ENCODE measurements at places on chromosomes 1 and 21.
A peak's percentile ranks its signal among the peaks of the same experiment; 100 is the strongest.

DNA sequence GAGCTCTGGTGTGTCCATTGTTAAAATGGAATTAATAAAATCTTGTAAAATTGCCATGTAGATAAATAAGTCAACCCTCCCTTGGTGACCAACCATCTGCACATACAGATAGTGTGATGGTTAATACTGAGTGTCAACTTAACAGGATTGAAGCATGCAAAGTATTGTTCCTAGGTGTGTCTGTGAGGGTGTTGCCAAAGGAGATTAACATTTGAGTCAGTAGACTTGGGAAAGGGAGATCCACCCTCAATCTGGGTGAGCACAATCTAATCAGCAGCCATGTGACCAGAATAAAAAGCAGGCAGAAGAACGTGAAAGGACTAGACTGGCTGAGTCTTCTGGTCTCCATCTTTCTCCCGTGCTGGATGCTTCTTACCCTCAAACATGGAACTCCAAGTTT, 174.8 kb downstream of the LTN1 start:
- no peak for DNase-seq

DNA sequence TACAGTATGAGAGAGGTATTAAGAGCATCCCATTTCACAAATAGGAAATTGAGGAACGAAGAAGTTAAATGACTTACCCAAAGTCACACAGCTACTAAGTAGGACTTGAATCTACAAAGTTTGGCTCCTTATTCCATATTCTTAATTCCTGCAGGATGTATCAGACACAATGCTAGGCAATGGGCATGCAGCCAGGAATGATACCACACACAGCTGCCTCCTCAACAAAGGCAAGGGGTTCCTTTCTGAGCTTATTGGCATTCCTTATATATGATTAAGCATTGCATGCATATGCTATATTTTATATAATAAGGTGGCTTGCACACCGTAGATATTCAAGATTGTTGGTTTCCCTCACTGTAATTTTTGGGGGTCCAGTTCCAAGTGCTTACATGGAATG, 34.2 kb upstream of the JUN start:
- DNase-seq: no peak

DNA sequence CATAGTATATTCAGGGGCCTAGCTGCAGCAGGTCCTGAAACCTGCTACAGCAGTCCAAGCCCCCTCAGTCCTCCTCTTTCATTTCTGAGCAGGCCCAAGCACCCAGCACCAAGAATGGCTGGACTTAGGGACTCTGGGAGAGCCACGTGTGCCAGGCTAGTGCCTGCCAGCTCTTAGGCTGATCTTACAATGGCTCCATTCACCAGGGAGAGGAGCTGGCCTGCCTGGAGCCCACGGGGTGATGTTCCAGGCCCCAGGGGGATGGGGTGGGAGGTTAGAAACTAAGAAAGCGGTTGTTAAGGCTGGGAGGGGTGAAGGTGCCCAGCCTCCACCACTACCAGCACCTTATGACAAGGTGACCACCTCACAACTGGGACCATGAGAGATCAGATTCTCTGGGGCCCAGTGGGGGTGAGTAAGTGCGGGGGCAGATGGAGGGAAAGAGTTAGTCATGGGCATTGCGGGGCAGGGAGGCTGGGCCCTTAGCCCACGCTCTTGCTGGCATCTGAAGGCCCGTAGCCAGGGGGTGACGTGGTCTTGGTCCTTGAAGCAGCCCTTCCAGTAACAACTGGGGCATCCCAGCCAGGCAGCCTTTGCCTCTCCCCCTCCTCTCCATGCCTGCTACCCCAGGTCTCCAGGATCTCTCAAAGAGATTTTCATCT, 30.3 kb upstream of the CLIC4 start:
- DNase-seq: no peak

- no peak for DNase-seq
Observed at GRCh38 chr1:200917291-200917817, 22.7 kb downstream of the INAVA start.

DNA sequence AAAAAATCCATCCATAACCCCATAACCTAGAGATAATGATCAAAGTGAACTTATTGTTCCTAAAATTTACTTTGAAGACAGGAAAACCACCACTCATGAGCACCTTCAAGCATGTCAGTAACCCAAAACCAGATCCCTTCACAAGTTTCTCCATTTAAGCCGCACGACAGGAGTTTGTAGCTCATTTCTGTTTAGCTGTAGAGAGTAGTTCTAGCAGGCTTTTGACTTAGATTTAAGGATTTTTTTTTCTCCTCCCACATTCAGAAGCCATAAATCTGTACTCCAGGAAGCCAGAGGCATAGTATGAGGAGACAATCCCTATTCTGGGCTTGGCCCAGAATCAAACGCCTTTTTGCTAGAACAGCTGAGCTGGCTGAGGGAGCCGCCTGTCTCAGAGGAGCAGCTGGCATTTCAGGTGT, 25.6 kb downstream of the TOMM20 start:
- no peak for DNase-seq

GRCh38 chr21:25115021-25115420, 492.3 kb downstream of the MRPL39 start:
- DNase-seq: no peak

DNA sequence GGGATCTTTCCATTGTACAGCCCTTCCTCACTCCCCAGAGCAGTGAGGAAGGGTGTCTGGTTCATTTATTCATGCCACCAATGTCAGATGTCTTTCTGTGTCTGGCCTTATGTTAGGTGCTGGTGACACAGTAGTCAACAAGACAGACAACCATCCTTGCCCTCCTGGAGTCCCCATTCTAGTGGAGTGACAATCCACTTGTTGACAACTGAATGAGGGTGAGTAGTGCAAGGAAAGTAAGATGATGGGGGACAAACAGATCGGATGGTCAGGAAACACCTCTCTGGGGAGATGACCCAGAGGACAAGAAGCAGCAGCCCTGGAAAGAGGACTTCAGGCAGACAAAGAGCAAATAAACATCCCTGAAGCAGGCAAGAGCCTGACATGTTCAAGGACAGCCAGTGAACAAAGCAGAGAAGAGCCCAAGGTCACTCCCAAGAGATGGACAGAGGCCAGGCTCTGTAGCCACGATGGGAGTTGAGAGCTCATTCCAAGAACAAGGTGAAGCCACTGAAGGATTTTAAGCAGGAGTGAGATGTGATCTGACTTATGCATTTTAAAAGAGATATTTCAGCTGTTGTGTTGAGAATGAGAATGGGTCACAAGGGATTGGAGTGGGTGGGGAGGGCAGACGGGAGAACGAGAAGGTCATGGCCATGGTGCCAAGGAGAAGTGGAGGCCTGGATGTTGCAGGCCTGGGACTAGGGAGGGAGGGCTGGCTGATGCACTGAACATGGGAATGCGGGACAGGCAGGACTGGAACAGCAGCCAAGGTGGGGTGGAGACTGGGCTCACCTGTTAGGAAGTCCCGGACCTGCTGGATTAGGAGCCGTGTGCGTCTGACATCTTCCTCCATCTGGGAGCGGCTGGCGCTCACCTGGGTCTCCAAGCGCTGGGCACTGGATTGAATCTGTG, 30.2 kb downstream of the LAMB3 start:
- no peak for DNase-seq

GRCh38 chr1:240139511-240139910, 47.8 kb downstream of the FMN2 start:
- DNase-seq: no peak

- no peak for DNase-seq
Observed at GRCh38 chr1:59242370-59242769, 54.5 kb upstream of the FGGY start.

DNA sequence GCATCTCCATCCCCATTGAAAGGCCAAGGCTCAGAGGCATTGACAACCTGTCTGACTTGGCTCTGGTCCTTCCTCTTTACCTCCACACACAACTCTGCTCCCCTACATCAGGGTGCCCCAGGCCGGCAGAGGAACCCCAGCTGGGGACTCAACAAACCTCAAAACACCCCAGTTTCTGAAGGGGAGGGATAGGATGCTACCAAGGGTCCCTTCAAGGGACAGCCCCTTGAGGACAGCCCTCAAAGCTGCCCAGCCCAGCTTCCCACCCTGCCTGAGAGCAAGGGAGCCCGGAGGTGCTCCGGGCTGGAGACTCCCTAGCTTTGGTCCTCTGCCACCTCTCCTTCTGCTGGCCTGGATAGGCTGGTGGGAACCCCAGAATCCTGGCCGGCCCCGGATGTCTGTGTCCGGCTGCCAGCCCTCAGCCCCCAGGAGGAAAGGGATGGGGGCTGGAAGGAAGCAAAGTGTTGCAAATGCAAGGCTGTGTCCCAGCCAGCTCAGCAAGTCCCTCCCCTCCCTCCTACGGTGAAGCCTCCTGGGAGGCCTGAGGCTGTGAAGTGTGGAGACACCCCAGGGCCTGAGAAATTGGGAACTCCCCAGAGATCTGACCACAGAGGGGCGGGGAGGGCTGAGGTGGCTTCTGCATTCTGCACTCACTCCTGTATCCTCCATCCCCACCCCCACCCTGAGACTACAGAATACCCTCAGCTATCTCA, 1.1 kb upstream of the MARCKSL1 start:
- peak; percentile 87 for DNase-seq

DNA sequence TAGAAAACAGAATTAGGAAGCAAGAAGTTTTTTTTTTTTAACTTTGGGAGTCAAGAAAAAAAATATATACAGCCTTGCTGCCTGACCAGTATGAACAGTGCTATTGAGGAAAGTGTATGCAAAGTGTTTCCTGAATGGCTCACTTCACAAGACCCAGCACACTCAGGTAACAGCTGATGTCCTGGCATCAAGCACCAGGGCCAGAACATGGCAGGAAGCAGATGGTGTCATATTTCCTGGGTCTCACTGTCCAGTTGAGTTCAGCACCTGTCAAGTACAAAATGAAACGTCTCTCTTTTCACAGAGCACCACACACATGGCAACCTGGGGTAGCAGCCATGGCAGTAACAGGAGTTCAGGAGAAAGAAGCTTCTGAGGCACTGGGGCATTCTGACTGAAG, 372.3 kb downstream of the TTLL7 start:
- DNase-seq: no peak

- DNase-seq: no peak
Observed at GRCh38 chr1:56833088-56833487, 13.9 kb upstream of the FYB2 start.

DNA sequence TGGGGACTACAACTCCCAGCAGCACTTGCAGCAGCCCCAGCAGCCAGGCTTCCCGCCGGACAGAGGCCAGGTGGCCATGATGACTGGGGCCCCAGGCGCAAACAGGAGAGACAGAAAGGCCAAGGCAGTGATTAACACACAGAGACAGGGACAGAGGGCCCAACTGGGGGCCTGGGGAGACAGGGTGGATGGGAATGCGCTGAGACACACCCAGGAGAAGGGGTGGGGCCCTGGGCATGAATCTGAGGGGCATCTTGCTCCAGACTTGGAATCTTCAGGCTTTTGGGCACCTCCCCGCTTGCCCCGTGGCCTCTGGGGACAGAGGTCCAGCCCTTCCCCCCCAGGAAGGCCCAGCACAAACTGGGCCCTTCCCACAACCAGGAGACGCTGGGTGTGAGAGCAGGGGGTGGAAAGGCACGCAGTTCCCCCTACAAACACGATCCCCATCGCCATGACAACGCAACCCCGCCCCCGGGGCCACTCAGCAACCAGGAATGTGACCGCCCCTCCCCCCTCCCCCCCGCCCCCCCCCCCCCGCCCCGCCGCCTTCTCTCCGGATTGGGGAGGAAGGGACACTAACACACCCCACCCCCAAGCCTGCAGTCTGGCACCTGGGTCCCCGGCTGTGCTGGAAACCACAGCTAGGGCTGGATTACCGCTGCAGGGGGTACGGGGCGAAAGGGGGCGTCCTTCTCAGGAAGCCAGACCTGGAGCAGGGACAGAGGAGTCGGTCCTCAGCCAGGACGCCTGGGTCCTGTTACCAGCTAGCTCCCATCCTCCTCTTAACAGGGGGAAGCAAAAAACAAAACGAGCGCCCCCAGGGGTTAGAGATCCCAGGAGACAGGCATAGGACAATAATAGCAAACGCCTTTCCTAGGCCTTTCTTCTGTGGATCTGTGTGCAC, 4.5 kb downstream of the HDGF start:
- peak; percentile 42 for DNase-seq

- DNase-seq: no peak
Observed at GRCh38 chr1:233240371-233240770, 55.2 kb downstream of the PCNX2 start.

- DNase-seq: no peak
Observed at GRCh38 chr21:22536509-22536908, 1538.3 kb downstream of the NCAM2 start.

- DNase-seq: no peak
Observed at GRCh38 chr1:156571261-156571852, 1.0 kb downstream of the IQGAP3 start.

DNA sequence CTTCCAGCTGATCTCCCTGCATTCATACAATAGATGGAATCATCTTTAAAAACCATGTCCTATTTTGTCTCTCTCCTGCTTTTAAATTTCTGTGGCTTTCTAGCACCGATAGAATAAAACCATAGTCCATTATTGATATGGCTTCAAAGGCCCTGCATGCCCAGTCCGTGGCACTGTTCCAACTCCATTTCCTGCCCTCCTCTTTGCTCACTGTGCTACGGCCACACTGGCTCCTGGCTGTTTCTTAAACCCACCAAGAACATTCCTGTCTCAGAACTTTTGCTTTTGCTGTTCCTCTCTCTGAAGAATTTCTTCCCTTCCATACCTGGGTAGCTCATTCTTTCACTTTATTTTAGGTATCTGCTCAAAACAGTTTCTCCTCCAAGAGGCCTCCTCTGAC, 7.2 kb downstream of the SLAMF1 start:
- peak; percentile 52 for DNase-seq

DNA sequence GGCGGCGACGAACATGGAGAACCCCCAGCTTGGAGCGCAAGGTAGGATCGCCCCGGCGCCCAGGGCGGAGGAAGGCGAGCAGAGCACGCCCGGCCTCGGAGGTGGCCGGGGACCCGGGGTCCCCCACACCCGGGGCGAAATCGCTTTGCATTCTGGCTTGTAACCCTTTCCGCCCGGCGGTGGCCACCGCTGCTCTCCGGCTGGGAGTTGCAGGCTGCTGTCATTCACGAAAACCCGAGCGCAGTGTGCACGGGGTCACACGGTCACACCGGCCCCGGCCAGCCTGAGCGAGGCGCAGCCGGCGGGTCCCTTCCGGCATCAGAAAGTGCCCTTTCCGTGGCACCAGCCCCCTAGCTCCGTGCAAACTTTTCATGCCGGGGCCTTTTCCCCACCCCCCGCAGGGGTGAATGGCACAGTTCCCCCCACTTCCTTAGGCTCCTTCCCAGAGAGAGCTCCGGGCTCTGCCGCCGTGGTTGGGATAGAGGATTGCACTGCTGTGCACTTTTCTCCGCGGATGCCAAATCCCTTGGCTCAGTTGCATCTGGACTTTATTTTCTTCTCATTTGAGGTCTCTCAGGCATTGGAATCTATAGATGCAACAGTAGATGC, 802 bp downstream of the KAZN start:
- no peak for DNase-seq

GRCh38 chr1:186841599-186841998, 12.8 kb downstream of the PLA2G4A start:
- no peak for DNase-seq

DNA sequence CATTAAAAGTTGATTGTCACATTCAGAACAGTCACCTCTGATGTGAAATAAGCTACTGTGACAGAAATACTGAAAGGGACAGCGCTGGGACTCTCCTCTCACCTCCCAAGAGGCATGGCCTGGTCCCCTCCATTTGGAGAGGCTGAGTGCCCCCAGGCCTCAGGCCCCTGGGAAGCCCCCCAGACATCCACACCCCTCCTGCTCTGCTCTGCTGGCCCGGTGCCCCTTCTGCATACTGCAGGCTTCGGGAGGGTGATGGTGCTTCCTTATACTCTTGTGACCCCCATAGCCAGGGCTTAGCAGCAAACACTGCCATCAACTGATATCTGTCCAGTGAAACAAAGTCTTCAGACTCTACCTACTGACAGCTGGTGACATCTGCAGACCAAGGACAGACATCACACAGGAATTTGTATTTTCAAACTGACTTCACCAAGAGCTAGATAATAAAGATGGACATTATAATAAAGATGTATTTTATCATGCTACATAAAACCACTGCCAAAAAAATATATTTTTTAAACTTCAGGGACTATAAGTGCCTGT, 36.9 kb downstream of the C2CD2 start:
- no peak for DNase-seq

All from CD4-positive, alpha-beta T cell (primary cell).